ENCODE measurements at places on chromosomes 11 and 22. TPM values are rescaled to one million over a fixed set of nuclear protein-coding genes. Genes with fewer than 3 reads are reported as not detected.

The GAL3ST1 gene
- 23.8 TPM for polyA plus RNA-seq

The KRTAP5-9 gene
- polyA plus RNA-seq: 1.2 TPM

The SLC37A2 gene
- 2.4 TPM for polyA plus RNA-seq

The VPREB1 gene
- polyA plus RNA-seq: not detected

The TESMIN gene
- 19.3 TPM for polyA plus RNA-seq

The MED17 gene
- polyA plus RNA-seq: 69.2 TPM

The ZP1 gene
- 0.30 TPM for polyA plus RNA-seq

The PARVG gene
- 2.0 TPM for polyA plus RNA-seq

The ABTB2 gene
- 7.7 TPM for polyA plus RNA-seq

The NXPE2 gene
- 0.42 TPM for polyA plus RNA-seq

The WNT11 gene
- polyA plus RNA-seq: 10.3 TPM

The INPP5J gene
- 4.9 TPM for polyA plus RNA-seq

The CATSPER1 gene
- not detected for polyA plus RNA-seq

The MPZL3 gene
- polyA plus RNA-seq: 6.5 TPM

The YPEL4 gene
- 5.1 TPM for polyA plus RNA-seq

The TMEM80 gene
- polyA plus RNA-seq: 56.5 TPM

The OR4X1 gene
- not detected for polyA plus RNA-seq

The SLC22A12 gene
- 3.8 TPM for polyA plus RNA-seq

The MTFP1 gene
- polyA plus RNA-seq: 7.8 TPM

The TYMP gene
- 1.0 TPM for polyA plus RNA-seq

The C11orf21 gene
- polyA plus RNA-seq: 0.43 TPM

The ACR gene
- 0.38 TPM for polyA plus RNA-seq
